Endothelial cell of umbilical vein (primary cell): ENCODE measurements at places on chromosomes 2 and 18.
A peak's percentile ranks its signal among the peaks of the same experiment; 100 is the strongest.

DNA sequence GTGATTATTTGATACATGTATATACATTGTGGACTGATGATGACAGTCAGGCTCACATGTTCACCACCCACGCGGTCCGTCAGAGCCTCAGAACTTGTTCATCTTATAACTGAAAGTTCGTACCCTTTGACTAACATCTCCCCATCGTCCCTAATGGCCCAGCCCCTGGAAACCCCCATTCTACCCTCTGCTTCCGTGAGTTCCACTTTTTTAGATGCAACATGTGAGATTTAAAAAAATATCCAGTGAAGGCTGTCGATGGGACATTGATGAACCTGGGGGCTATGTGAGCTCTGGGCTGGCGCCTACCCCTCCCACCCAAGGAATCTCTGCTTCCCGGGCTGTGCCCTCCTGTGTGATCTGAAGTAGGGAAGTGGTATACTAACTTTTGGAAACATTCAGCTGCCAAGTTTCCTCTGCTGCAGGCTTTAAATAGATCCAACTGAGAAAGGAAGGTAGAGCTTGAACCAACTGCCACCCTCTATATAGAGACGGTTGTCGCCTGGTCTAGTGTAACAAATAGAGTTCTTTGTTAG is 163.8 kb downstream of the FAM210A start:
- DNase-seq, result no peak

DNA sequence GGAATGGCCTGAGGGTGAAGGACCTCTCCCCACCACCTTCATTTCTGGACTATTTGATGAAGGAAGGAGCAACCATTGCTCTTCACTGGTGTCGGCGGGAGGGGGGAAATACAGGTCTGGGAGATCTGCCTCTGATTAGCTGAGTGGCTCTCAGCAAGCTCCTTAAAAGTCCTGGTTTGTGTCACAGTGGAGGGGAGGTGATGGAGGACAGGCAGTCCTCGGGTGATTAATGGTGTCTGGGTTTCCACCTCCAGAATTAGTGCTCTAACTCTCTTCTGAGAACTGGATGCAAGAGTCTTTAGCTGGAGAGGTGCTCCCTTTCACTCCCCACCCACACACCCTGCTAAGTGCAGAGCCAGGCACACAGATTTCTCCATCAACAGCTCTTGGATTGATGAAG is 83.2 kb downstream of the TTC32 start:
- no peak for DNase-seq

DNA sequence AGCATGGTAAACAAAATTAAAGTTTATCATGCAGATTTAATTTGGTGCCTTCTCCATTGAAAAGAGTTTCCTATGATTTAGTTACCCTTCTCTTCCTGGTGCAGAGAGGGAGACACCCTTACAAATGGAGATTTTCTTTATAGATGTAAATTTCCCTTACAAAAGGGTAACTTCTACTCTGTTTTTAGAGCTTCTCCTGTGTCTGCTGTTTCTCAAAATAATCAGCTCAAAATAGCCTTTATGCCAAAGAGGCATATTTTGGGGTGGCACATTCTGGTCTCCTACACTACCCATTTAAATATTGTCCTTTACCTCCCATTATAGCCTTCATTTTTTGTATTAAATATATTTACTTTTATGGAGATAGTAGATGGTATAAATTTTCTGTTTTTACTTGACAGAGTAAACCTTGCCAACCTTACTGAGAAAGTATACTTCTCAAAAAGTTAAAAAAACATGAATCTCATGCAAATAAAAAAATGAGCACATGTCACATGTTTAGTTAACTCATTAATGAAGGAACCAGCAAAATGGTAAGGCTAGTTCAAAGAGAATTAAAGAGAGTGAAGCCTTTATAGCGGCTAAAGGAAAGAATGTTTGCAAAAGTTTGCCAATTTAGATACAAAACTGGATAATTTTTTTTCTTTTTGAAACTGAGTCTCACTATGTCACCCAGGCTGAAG is 83.3 kb upstream of the MSH6 start:
- no peak for DNase-seq

GRCh38 chr2:37784071-37784758 is 112.8 kb upstream of the CDC42EP3 start:
- no peak for DNase-seq

DNA sequence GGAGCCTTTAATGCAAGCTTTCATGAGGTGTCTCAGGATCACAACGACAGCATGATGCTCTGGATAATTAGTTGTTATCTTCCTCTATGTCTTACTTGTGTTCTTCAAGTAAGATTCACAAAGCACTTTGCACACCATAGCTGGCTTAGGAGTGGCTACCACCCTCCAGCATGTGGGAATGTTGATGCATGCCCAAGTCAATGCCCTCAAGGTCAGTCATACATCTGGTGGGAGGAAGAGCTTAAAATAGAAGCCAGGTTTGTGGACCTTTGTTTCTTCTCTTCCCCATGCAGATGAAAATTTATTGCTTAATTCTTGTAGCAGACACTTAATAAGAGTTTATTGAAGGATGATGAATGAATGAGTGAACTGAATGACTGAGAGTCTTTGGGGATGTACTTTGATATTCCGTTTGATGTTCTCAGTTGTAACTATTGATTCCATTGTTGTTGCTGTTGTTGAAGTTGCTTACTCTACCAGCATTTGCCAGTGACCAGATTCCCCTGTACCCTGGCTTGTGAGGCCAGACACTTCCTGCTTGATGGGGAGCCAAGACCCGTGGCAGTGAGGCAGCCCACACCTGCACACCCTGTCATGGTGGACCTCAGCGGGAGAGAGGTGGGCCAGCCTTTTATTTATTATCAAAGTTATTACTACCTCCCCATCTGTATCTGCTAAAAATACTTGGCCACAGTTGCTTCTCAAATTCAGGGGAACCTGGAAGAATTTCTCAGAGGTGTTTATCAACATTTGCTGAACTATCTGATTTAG is 137.8 kb downstream of the LAMA3 start:
- DNase-seq, result peak; percentile 45

- DNase-seq, result no peak
Observed at GRCh38 chr2:61471905-61472805, 1.3 kb upstream of the USP34 start.

GRCh38 chr18:45566025-45566740 is 49.1 kb upstream of the SLC14A2 start:
- DNase-seq, result no peak

GRCh38 chr18:62187543-62188510 is 772 bp downstream of the RELCH start:
- peak; percentile 36 for DNase-seq

GRCh38 chr2:49241501-49241900 is 87.2 kb upstream of the FSHR start:
- no peak for DNase-seq

- no peak for DNase-seq
Observed at GRCh38 chr18:23835506-23835905, 146.3 kb downstream of the LAMA3 start.

- DNase-seq, result peak; percentile 37
Observed at GRCh38 chr18:46071653-46072375, at the start of gene PSTPIP2. PSTPIP2 (minus strand) TSS chr18:46072260; CDS start chr18:46072188, 72 bp downstream.

- DNase-seq, result no peak
Observed at GRCh38 chr18:57738078-57738477, 65.0 kb downstream of the ATP8B1 start.

GRCh38 chr2:238157506-238158017 is 1.2 kb upstream of the ERFE start:
- no peak for DNase-seq

- DNase-seq, result no peak
Observed at GRCh38 chr2:30611583-30611982, 164.5 kb downstream of the LCLAT1 start.
